ENCODE measurements at places on chromosomes 12 and 14.

- DNase-seq: no peak
Measured at GRCh38 chr12:11656550-11656949, 7.1 kb downstream of the ETV6 start.

DNA sequence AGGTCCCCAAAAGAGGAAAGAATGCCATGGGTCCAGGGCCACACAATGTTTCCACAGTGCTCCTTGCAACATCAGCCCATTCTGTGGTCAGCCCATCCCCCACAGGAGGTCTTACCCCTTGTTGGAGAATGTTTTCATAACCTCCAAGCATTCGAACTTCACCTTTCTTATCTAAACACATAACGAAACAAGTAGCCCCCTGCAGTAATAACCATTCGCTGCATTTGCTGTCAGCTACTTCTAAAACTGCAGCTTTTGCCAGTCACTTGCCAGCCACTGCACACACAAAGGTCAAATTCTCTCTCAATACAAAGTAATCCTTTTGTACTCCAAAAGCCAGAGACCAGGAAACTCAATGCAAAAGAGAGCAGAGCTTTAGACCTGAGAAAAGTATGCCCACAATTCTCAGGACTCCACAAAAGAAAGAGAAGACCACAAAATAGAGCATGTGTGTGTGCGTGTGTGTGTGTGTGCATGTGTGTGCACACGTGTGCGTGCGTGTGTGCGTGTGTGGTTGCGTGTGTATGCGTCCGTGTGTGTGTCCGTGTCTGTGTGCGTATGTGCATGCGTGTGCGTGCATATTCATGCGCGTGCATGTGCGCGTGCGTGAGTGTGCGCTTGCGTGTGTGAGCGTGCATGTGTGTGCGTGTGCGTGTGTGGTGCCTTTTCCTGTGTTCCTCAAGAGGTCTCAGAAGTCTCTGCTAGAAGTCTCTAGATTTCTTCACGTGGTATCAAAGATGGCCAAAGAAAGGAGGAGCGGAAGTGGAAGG lies 31.7 kb upstream of the NINJ2 start:
- DNase-seq: no peak

- no peak for DNase-seq
Measured at GRCh38 chr12:46798056-46798455, 27.7 kb downstream of the SLC38A4 start.

GRCh38 chr14:91947475-91948184 lies at the start of gene FBLN5:
FBLN5 (minus strand) TSS chr14:91947694; CDS start chr14:91947229, 465 bp downstream.
- peak; percentile 48 for DNase-seq

GRCh38 chr12:118183711-118184110 lies 47.8 kb downstream of the PEBP1 start:
- DNase-seq: no peak

DNA sequence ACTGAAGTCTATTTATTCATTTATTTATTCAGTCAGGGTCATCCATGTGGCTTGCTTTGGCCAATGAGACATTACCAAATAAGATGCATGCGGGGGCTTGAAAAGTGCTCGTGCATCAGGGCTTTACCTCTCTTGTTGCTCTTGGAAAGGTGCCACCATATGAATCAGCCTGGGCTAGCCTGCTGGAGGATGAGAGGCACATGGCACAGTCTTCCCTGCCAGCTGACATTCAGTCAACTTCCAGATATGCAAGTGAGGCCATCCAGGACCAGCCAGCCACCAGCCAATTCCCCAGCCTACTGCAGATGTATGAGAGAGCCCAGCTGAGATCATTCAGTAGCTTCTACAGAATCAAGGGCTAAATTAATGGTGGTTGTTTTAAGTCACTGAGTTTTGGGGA lies 105.2 kb upstream of the RPH3A start:
- DNase-seq: no peak

DNA sequence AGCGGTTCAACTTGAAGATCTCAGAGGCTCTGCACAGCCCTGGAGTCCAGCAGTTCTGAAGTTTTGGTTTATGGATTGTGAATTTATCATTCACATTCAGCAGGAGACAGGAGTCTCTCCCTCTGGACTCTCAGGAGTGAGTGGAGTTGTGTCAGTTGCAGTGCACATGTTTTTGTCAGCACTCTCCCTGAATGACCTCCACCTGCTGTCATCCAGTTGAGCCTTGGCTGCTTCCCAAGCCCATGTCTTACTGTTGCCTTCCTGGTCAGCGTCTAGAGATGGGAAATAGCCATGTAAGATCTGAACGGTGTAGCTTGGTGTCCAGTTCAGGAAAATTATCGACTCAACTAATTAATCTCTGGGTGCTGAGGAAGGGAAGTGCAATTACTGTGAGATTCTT lies 133.2 kb downstream of the PRKCH start:
- no peak for DNase-seq

DNA sequence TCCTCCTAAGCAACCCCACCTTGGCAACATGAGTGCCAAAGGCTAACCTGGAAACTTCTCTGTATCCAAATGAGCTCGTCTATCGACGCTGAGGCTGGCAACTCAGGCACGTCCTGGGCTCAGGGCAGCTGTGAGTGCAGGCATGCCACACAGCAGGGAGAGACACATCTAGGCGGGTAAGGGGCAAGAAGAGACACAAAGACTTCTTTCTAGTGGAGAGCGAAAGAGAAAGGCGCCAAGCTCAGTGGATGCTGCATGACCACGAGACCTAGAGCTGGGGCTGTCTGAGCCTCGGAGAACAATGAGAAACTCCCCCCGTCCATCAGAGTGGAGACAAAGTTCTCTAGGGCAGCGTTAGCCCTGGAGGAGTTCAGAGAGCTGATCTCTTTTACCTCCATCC lies 170.4 kb downstream of the CALM1 start:
- no peak for DNase-seq

DNA sequence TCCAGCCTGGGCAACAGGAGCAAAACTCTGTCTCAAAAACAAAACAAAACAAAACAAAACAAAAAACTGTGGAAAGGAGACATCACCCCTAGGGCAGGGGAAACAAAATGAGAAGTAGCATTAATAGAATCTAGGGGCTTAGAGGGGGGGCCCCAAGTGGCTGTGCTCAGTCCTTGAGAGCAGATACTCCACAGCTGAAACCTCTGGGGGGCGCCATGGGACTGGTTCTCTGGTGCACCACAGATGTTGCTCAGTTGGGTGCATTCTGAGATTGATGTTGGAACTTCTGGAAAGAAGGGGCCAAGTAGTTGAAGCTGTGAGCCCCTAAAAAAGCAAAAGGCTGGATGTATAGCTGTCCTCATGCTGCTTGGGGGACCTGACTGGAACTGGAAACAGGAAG lies 11.8 kb upstream of the SYNE2 start:
- DNase-seq: peak; percentile 64

Measured in activated CD4-positive, alpha-beta T cell treated with anti-CD3 and anti-CD28 coated beads for 48 hours (primary cell).